T-helper 9 cell (primary cell): ENCODE measurements at places on chromosomes 11 and 22.

DNA sequence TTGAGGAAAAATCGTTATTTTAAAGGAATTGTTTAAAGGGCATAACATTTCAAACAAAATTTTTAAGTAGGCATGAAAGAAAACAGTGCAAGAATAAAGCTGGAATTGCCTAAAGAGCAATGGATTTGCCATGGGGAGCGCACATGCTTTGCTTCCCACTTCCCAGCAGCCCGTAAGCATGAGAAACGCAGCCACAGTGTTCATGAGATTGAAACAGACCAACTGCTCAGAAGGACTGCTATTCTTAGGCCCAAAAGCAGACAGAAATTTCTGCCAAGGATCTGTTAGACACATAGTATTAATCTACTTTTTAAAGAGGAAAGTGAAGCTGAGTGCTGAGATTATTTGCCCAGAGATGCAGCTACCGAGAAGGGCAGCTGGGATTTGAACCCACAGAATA is 34.2 kb upstream of the TSKU start:
- DNase-seq = no peak

DNA sequence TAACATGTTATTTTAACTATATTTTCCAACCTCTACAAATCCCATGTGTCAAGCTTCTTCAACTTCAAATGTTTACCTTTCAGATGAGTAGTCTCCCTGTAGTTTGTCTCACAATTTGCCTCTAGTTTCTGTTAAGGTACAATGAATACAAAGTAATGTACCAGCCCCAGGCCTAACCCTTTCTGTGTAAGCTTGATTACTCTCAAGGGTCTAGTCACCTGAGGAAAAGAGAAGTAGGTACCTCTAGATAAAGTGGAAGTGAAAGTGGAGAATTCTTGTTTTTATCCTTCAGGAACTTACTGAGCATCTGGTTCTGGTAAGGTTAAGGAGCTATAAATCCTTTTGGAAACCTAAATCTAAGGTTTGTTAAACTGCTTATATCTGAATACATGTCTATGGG is at the start of gene OR51A7:
TSS of gene OR51A7 (plus strand) at position 300 of the 400 bp plus-strand sequence. CDS start 3,587 bp downstream, outside the sequence.
- no peak for DNase-seq

- DNase-seq = no peak
Observed at GRCh38 chr11:47434011-47434786, 8.0 kb upstream of the PSMC3 start.

- no peak for DNase-seq
Observed at GRCh38 chr11:36214480-36214879, 74.7 kb downstream of the COMMD9 start.

- no peak for DNase-seq
Observed at GRCh38 chr11:44590769-44591168, 25.3 kb downstream of the CD82 start.

DNA sequence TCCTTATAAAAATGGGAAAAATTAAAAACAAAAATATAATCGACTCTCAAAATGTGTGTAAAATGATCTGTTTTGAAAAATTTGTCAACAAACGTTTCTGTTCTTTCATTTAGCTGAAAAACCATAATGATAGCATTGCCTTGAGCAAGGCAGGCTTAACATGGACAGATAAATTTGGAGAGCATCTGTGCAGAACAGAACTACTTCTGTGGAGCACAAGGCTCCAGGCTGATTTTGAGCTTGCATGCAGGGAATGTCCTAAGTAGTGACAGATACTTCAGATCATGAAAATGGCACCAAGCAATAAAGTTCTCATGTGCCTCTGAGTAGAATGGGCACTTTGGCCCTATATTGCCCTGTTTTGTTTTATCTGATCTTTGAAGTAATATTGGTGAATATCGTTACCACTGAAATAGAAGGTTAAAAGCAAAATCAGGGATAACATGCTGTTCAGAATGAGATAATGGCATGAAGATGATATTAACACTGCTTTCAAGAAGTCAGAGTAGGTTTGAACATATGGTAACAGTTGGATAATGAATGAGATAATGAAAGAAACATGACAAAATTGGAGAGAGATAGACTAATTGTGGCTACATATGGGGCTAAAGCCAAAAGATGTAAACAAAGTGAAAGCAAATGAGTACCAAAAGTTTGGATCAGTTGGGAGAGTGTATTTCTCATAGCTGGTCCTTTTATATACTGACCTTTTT is 730.5 kb upstream of the CCDC179 start:
- DNase-seq = no peak

DNA sequence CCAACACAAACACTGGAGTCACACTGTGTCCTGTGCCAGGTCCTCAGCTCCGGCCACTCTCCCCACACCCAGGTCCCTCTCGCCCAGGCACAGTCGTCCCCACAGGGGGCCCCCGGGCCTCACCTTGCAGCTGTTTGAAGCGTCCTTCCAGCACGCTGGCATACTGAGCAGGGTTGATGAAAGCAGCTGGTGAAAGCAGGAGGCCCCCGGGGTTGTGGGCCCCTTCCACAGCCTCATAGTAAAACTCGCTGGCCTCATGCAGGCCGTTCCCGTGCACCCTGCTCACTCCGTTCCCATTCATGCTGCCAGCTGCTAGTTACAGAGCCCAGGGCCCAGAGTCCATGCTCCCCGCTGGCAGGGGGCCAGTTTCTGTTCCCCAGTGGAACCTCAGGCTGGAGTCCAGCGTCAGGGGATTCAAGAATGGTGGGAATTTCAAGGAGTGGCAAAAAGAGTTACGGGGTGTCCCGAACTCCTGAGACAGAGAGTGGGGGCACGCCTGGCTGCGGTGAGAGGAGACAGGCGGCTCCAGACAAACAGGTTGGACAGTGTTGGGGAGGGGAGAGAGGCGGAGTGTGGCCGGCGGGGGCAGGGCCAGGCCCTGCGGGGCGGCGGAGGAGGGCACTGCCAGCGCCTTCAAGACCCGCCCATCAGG is 10.6 kb downstream of the SPTBN2 start:
- DNase-seq = no peak

DNA sequence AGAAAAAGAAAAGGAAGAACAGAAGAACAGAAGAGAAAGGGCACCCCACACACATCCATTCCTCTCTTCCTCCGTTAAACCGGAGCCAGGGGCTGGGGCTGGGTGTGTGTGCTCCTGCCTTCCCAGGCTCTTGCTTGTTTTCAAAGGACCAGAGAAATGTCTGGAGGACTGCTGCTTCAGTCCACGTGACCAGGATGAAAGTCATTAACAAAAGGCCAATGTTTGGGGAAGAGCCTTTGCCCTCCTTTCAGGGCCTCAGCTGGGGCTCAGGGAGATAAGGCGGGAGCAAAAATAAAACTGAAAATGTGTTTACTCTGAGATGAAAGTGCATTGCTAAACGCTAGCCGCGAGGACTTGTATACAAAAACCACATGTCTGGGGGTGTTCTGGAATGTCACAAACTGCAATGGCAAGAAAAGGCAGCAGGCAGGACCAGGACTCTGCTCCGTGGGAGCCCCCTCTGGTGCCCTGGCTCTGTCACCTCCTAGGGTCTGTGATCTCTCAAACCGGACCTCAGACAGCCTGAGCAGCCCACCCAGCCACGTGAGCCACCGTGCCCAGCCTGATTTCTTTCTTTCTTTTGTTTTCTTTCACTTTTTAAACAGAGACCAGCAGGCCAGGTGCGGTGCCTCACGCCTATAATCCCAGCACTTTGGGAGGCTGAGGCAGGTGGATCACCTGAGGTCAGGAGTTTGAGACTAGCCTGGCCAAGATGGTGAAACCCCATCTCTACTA is 31.6 kb upstream of the MYH9 start:
- no peak for DNase-seq

DNA sequence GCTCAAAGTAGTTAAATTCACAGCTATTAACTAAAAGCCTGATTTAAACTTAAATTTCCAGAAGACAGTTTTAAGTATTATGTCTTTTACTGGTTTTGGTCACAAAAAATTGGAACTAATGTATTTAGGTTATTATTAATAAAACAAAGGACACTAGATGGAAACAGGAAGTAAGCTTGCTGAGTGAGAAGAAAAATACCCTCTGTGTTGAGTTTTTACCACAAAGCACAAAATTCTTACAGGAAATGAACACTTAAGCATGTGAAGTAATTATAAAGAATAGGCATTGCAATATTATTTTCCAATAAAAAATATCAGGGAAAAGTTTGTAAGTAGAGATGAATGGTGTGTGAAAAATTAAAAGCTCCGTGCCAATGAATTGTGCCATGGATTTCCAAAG is 46.3 kb downstream of the PIK3C2A start:
- DNase-seq = no peak

DNA sequence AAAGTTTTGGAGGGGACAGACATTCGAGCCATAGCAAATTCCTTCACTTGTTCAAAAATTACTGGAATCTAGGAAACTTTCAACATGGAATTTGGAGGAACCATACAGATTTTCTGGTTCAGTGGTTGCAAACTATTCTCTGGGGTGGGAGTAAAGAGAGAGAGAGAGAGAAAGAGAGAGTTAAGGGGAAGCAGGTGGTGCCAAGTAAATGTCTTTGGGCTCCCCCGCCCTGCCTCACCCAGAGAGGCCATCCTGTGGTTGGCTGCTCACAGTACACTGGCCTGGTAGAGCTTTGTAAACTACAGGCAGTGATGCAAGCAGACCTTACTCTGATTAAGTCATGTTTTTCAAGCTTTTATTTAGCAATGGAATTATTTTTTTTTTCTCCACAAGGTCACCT is 82.6 kb downstream of the ADAMTS15 start:
- no peak for DNase-seq

DNA sequence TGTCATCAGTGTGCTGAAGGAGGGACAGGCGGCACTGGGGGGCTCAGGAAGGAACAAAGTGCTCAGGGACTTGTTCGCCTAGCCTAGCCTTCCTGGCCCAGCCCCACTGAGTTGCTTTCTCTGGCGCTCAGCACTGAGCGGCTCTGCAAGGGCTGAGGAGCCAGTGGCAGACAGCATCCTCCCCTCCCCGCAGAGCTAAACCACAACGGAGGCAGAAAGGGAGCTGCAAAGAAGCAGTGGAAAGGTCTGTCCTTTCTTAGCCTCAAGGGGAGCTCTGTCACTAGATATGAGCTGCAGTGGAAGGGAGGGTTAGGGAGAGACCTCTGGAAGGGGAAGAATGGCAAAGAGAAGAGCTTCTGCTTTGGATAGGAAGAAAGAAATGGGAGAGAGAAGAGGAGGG is 89.7 kb upstream of the PHOX2A start:
- DNase-seq = no peak

DNA sequence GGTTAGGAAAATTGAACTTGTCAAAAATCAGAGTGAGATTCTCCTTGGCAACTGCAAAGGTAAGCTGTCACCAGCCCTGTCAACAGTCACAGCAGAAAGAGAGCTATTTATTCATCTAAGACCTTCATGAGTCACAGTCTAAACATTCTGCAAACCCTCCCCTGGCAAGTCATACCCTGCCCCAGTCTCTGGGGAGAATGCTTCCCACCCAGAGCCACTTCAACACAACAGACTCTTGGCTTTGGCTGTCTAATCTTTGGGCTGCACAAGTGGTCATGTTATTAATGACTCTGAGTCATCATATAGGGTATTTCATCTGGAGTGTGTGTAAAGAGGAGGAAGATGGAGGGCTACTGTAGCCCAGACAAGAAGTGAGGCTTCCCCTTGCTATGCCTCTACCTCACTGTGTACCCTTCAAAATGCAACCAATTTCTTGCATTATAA is 153.4 kb downstream of the CCDC34 start:
- DNase-seq = no peak

DNA sequence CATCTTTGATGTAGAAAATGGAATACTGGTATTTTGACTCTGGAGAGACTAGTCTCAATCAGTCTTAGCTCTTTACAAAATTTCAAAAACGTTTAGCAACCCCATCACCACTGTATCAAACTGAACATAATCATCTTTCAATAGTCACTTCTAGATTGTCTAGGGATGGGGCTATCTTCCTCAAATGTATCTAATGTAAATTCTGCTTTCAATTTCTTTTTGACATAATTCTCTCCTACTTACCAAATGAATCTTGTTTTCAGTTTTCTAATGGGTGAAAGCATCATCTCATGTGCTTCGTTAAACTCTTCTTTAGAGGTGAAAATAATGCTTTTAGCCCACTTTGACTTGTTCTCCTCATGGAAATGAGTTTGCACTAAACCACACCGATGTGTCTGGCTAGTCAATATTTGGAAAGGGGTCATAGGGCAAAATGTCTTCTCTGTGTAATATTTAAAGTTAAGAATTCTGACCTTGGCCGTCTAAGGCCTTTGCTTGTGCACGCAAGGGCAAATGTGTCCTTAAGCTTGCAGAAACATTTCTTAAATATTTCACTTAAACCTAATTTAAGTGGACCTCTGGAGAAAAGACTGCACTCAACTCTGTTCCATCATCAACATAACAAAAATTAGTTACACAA is 5.2 kb downstream of the SIK3 start:
- no peak for DNase-seq

DNA sequence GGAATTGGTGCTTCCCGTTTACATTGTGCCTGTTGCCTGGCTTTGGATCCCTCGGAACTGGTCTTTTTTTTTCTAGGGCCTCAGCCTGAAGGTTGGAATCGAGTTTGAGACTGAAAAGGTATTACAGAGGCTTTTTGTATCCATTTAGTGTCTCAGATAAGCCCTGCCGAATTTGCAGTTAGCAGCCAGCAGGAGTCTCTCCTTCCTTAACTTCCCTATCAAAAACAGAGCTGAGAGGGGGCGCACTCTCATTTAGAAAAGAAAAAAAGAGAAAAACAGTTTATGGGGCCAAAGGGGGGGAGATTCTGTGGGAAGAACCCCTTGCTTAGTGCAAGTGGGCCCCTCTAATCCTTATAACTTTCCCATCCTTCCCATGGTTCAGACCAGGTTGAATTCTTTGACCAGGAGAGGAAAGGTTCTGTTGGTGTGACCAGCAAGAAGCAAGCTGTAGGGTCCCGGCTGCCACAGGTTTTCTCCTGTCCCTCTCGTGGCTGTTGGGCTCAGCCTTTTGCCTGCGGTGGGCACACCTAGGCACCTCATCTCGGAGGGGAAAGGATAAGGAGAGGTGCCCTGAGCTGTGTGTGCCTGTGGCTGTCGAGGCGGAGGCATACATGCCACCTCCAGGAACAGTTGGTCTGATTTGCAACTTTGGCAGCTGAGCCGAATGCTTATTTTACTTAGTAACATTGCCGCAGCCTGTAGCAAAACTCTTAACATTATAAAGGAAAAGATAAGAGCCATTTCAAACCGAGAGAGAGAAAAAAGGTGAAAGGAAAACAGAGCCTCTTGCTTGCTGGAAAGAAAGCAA is 565.0 kb upstream of the CNTN5 start:
- DNase-seq = no peak

- DNase-seq = no peak
Observed at GRCh38 chr11:22432291-22433093, 94.3 kb downstream of the SLC17A6 start.

DNA sequence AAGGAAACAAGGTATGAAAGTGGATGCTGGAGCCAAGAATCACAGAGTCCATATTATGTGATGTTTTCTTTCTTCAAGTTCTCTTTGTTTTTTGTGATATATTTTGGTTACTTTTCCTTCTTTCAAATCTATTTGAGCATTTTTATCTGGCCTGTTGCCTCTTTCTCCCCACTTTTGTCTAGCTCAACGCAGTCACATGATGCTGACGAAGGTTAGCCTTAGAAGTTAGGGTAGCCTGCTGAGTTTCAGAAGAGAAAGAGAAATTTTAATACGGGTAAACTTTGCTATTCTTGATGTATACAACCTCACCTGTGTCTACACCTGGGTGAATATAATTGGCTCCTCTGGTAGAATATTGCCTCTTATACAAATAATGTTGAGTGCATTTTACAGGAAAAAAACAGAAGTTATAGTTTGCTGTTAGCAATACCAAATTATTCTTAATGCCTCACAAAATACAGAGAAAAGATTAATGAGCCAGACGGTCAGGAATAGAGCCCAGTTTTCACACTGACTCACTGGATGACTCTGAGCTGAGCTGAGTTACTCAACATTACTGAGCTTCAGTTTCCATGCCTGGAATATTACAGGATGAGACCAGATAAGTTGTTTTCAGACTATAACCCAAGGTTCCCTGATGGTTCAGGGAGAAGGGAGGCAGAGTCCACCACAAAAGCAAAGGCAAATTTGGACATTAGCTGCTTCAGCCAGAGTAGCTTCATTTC is 161.6 kb upstream of the BDNF start:
- no peak for DNase-seq
